ENCODE measurements at places on chromosomes 5 and 9.
A peak's percentile ranks its signal among the peaks of the same experiment; 100 is the strongest.

GRCh38 chr5:143921525-143922311 lies 109.8 kb downstream of the HMHB1 start:
- no peak for DNase-seq

- DNase-seq = no peak
These were observed 29.9 kb upstream of the UNC5A start for GRCh38 chr5:176780176-176781053.

- DNase-seq = no peak
These were observed 63.6 kb downstream of the SNX18 start for GRCh38 chr5:54580997-54581811.

DNA sequence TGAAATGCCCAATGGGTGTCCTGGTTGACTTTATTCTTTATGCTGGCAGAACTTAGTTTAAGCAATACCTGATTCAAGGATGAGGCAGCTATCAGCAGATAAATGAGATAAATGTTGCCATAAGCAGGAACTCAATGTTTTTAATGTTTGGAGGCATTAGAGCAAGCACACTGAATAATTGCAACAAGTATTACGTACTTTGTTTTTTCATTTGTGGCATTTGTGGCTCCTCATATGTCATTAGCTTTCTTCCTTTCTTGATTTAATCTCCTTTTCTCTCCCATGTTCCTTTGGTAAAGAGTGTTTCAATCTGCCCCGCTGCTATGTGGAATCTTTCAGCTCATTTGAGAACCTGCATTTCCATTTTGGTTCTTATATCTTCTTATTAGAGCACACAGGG lies 6.4 kb upstream of the NR3C1 start:
- DNase-seq = no peak

GRCh38 chr9:38339496-38339895 lies 53.0 kb upstream of the ALDH1B1 start:
- DNase-seq = no peak

DNA sequence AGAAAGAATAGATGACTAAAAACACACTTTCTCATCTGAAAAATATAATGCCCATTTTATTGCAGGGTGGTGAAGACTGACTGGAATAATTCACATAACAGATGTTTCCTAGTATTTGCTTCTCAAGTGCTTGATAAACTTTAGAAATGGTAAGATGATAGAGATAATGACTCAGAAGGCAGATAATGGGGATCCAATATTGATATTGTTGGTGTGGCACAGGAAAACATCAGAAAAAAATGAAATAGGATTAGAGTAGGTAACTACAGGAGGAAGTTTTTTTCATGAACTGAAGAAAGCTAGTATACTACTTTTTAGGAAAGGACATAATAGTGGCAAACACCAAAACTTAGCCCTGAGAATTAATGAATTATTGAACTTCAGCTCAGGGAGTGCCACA lies 20.2 kb upstream of the F2RL2 start:
- DNase-seq = no peak

DNA sequence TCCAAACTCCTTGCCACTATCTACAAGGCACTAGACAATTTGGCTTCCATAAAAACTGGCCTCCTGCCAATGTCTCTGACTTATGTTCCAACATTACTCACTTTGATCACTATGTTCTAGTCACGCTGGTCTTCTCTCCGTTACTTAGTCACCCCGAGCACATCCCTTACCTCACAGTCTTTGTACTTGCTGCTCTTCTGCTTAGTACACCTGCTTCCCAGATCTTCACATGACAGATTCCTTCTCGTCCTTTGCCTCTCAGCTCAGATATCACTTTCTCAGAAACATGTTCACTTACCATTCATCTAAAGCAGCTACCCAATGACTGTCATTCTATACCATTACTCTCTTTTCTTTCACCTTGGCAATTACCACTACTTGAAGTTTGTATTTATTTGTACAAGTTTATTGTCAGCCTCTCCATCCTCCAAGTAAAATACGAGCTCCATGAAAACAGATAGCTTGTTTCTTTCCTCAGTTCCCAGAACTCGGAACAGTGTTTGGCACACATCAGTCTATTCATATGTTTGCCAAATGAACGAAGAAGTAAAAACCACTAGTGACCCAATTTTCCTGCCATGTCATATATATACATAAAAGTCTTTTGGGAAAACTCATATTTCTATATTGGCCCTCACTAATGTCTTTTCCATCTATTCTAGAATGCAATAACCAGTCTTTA lies 5.9 kb upstream of the SLC22A5 start:
- no peak for DNase-seq

- no peak for DNase-seq
These were observed 85.4 kb downstream of the TMEM167A start for GRCh38 chr5:82991678-82992323.

DNA sequence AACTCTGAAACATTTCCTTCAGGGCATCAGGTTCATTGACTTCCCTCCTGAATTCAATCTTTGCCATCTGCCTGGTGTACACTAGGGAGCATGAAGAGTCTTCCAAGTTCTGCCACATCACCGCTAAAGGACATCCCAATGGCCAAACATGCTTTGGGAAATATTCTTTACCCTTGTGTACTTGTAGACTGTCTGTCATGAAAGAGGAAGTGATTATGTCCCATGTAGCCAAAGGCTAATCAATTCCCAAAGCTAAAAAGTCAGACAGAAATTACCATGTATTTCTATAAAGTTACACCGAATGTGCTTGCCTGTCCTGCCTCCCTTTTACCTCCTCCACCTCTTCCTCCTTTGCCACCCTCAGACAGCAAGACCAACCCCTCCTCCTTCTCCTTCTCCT lies 28.9 kb upstream of the RECK start:
- DNase-seq = no peak

- DNase-seq = no peak
These were observed 164.1 kb upstream of the ZNF618 start for GRCh38 chr9:113712053-113712452.

- DNase-seq = no peak
These were observed 46.6 kb downstream of the OSMR start for GRCh38 chr5:38892363-38892762.

- no peak for DNase-seq
These were observed 1.4 kb upstream of the GLRX start for GRCh38 chr5:95823738-95824609.

DNA sequence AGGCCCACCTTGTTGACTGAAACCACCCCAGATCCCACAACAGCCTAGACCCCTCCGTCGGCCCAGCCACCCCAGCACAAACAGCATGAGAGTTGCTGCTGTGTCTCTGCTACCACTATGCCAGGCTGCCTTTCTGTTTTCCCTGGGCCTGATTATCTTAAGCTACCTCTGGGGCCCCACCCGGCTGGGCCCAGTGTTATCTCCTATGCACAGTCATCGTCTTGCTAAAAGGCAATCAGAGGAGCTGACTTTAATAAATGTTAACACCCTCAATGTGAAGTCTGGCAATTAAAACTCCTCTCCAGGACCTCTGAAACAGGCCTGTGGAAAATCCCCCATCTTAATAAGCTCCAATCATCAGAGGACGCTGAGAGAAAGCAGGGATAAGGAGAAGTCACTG lies 144.9 kb downstream of the FAM114A2 start:
- DNase-seq = no peak

DNA sequence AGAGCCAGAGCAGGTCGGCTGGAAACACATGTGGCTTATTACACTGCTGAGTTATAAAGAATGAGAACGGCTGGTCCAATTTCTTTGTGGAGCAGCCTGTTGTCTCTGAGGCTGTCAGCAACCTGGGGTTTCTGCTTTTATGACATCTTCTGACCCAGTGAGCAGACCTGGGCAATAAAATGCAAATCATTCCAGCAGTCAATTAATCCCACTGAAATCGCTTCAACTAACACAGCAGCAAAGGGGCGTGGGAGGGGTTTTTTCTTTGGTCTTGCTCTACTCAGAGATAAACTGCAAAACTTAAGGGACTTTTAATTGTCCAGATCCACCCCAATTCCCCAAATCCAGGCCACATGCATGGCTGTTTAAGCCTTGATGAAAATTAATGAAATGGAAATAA lies 215.7 kb downstream of the SLIT3 start:
- DNase-seq = no peak

DNA sequence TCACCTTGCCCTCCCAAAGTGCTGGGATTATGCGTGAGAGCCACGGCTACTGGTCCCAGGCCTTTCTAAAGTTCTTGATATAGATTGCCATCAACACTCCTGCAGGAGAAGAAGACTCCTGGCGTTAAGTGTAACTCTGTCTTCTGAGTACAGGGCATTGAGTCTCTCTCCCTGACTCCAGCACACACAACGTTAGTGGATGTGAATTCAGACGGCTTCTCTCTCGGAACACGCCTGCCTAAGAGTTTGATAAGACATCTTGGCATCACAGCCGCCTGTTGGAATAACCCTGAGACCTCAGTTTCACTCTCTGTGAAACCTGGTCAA lies 27.5 kb upstream of the PPARGC1B start:
- no peak for DNase-seq

DNA sequence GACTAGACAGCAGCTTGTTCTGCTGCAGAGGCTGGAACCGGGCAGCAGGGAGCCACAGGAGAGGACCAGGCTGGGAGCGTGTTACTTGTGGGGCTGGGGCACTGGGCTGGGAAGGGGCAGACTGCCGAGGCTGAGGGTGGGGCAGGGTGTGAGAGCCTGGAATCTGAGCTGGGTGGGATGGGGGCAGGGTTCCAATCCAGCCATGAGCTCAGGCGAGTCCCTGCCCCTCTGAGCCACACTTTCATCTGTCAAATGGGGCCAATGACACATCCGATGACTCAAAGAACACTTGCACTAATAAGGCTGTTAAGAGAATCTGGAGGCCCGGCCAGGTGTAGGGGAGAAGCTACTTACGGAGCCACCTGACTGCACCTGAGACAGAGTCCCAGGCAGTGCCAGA lies 18.7 kb upstream of the WDR38 start:
- no peak for DNase-seq

DNA sequence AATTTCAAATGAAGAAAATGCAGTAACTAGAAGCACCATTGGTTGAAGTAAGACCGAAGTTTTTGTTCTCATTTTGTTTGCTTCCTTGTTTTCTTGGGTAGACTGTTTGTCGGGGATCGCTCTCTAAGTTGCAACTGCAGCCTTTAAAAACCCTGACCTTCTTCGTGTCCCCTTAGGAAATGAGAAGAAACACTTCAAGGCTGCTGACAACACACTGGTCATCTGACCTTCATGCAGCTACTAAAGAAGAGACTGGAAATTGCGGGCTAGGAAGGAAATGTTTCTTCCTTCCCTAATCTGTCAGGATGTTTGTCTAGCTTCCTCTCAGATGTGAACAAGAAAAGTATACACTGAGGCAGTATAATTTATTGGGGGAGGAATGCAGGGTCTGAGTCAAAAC lies 50.7 kb upstream of the CHSY3 start:
- no peak for DNase-seq

GRCh38 chr5:51731421-51732029 lies 348.3 kb downstream of the ISL1 start:
- DNase-seq = peak; percentile 50

- DNase-seq = no peak
These were observed 719 bp downstream of the MIGA2 start for GRCh38 chr9:129036923-129037766.

GRCh38 chr5:164672205-164672604 lies 1166.8 kb downstream of the MAT2B start:
- peak; percentile 25 for DNase-seq
